ENCODE measurements at places on chromosomes 11 and 22.

GRCh38 chr11:16338393-16338792, 18.0 kb downstream of the SOX6 start:
- DNase-seq: no peak

DNA sequence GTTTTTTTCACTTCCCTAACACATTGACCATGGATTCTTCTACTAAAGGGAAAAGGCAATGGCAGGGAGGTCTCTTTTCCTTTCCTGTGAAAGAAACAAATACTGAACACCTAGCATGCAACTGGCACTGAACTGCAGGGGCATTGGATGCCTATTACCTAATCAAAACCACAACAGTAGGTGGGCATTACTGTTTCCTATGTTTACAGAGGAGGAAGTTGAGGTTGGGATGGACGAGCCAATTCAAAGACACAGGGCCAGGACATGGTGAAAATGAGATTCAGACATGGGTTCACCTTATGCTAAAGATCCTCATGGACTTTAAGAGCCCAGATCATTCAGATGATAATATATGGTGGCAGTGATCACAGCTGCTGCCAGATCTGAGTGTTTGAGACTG, 407.0 kb downstream of the MIAT start:
- DNase-seq: no peak

GRCh38 chr11:131671320-131671719, 300.9 kb downstream of the NTM start:
- DNase-seq: no peak

DNA sequence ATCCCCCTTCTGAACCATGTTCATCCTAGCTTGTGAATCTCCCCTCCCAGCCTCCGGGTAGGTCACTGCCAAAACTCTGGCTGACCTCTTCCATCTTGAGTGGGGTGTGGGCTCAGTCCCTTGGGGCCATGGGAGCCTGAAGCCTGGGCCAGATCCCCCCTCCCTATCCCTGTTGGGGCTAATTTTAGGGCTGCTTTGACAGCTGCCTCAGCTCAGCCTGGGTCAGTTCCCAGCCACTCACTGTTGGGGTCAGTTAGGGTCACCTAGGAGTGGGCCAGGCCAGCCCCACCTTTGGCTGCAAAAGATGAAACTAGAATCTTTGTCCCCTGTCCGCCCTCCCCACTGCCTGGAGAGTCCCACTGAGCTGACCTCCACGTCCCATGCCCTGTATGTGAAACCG, 29.8 kb upstream of the P2RY2 start:
- no peak for DNase-seq

GRCh38 chr11:131522851-131523250, 152.4 kb downstream of the NTM start:
- DNase-seq: no peak

DNA sequence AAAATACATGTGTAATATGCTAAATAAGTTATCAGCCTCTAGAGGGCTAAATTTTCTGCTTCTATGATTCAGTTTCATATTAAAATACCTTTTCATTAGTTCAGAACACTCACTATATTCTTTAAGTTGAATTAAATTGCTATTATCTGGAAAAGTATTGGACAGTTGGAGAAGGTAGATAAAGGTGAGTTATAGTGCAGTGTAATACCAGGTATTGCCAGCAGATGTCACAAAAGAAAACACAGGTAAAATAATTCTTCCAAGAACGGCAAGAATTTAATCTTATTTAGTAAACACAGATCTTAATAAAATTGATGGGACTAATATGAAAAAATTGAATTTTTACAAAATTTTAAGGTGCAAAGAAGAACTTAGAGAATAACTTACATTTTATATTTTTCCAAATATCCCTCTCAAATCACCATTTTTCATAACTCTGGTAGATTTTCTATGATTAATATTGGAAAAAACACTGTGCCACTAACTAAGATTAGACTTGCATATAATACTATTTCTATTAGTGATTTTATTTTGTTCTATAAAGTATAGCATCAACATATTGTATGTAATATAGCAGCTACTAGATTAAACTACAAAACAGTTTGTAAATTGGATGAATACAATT, 1.7 kb upstream of the LRRC4C start:
- DNase-seq: no peak

- DNase-seq: no peak
Measured at GRCh38 chr22:18146389-18146753, 3.6 kb upstream of the USP18 start.

DNA sequence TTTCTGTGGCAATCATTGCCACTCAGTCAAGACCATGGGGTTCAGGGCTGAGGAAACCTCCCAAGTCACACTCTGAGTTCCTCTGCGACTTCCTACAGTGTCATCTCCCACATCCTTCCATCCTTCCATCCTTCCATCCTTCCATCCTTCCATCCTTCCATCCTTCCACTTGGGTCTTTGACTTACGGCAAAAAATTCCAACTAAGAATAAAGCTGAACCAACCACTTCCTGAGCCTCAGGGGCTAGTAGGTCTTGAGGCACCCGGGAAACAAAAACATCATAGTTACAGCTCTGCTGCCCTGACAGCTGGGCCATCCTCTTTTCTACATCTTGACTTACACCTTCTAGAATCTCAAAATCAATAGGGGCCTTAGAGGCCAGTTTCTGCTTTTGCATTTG, 32.1 kb downstream of the EHF start:
- no peak for DNase-seq

DNA sequence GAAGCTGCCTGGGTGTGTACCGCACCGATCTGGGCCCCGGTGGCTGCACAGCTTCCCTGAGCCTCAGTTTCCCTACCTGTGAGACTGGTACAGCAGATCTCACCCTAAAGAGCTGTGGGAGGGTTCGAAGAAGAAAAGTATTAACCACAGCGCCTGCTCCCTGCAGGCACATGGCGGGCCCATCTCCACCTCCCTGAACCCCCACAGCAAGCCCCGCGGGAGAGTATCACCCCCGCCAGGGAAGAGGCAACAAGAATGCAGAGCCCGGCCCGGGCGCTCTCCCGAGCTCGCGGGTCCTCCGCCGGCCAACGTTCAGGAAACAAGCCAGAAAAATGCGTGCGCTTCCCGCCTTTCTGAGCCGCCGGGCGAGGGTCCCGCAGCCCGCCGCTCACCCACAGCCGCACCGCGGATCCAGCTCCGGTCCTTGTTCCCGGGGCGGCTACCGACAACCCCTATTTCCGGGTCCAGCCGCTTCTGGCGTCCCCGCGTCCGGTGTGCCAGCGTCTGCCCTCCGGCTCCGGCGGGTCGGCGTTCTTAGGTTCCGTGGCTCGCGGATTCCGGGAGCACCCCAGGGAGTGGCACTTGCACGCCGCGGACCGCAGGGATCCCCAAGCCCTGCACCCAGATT, at the start of gene TOP3B:
TSS of gene TOP3B (minus strand) at position 450 of the 628 bp plus-strand sequence. CDS start 7,078 bp downstream, outside the sequence.
- peak; percentile 28 for DNase-seq

DNA sequence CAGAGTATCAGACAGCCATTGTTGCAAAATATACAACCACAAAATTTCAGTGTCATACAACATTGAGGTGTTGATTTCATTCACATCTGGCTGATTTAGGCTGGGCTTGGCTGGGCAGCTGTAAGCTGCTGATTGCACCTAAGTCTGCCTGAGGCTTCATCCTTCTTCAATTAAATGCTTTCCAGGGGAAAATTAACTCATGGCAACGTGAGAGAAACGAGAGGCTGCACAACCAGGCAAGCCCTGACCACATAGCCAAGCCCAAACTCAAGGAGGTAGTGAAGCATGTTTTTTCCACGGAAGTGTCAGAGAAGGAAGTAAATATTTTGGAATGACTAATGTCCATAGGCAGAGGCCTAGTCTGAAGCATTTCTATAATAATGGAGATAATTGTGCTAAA, 273.8 kb upstream of the ZC3H12C start:
- no peak for DNase-seq

GRCh38 chr11:44926036-44926435, 24.6 kb downstream of the TP53I11 start:
- DNase-seq: no peak

- DNase-seq: no peak
Measured at GRCh38 chr22:45692549-45692948, 20.9 kb downstream of the ATXN10 start.

DNA sequence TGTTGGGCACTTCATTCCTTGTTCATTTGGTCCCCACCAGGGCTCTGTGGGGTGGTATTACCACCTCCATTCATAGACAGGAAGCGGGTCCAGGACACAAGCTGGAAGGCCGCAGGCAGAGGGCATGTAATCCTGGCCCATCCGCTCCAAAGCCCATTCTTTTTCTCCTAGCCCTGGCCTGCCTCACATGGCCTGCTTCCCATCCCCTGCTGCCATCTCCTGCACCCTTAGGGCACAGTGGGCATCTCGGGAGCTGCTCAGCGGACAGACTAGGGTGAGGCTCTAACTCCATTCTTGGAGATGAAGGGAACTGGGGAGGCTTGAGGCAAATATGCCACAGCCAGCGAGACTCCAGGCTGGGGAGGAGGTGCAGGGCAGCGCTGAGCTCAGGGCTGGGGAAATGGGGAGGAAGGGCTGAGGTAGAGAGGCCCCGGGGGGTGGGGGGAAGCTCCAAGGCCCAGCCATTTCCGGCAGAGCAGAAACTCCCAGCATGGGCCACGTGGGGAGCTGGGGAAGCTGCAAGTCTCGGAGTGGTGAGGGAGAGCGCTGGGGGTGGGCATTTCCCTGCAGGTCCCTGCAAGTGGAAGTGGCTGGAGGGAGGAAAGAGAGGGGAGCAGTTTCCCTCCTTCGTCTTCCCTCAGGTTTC, 14.3 kb upstream of the BCL9L start:
- no peak for DNase-seq

GRCh38 chr11:17230867-17231851, 23.4 kb upstream of the PIK3C2A start:
- DNase-seq: no peak

DNA sequence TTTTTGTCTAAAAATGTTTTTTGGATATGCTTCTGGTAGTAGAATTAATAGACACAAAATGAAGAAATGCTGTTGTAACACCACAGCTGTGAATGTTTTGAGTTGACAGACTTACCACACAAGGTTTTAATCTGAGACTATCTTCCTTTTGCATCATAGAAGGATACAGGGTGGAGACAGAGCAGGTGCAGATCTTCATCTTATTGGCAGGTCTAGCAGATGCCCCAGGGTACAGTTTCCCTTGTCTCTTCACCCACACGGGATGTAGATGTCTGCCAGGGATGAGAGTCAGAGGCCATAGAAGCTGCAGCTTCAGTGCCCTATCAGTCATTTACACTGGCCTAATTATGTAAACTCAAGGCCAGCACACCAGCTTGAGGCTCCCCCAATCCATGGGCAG, 985 bp downstream of the OOSP3 start:
- no peak for DNase-seq

DNA sequence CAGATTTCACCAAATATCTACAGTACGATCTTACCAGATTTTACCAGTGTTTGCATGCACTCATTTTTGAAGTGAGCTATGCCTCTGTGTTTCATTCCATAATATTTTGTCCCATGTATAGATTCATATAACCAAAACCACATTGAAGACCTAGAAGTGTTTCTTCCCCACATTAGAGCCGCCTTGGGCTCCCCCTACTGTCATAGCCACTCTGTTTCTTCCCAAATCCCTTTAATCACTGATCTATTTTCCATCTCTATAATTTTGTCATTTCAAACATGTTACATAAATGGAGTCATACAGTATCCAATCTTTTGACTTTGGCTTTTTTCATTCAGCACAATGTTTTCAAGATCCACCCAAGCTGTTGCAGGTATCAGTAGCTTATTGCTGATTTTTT, 12.7 kb downstream of the MRGPRX3 start:
- no peak for DNase-seq

- DNase-seq: no peak
Measured at GRCh38 chr11:125743681-125744080, 2.4 kb upstream of the PATE1 start.

DNA sequence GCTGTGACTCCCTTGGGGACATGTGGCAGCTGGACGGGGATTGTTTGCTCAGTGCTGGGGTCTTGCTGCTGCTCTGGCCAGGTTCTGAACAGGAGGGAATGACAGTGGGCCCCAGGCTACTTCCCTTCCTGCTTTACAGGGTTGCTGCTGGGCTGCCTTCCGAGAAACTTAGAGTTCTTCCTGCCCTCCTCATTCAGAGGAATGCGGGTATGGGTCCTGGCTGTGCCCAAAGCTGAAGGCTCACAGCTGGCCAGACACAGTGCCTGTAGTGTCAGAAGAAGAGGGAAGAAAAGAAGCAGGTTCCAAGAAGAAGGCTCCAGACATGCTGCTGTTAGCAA, 108.3 kb upstream of the PARVA start:
- DNase-seq: no peak

GRCh38 chr22:43828725-43828997, 16.6 kb upstream of the EFCAB6 start:
- no peak for DNase-seq

GRCh38 chr22:32957200-32957803, 100.9 kb downstream of the SYN3 start:
- DNase-seq: no peak

DNA sequence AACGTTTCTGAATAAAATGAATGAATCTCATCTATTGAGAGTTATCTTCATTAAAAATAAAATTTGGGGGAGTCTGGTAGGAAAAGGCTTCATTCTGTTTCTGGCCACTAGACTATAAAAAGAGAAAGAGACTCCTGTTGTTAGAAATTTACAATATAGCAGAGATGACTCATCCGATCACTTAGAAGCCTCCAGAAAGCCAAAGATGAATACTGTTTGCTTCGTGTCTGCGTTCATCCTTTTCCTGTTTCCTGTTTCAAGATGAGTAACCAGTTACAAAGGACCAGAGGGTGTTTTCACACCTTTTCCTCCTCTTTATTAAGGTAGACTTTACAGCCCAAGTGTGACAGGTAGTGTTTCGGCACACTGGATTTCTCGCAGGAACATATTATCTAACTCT, 1120.7 kb downstream of the LRRC4C start:
- DNase-seq: no peak

DNA sequence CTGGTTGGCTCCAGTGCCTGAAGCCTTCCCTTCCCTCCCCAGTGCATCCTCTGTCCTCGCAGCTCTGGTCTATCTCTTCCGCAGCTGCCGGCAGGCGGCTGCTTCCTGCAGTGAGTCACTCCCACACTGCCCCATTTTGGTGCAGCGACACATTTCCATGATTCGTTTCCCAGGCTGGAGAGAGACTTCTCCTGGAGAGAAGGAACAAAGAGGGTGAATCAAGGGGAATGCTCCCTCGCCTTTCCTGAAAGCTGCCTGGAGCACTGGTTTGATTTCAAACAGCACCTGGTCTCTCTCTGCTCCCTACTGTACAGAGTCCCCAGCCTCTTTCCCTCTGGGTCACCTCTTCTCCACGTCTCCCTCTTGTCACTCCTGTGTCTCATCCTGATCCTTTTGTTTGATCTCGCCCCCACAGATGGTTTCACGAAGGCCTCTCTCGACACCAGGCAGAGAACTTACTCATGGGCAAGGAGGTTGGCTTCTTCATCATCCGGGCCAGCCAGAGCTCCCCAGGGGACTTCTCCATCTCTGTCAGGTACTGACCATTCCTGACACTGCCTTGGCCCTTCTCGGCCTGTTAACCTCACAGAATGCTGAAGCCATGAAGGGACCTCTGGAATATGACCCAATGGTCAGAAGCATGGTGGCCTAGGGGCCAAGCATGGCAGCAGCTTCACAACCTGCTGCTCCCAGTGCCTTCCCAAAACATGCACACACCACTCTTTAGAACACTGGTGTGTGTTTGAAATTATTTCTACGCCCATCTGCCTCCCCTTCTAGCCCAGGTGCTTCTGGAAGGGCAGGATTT, at the start of gene TMA7B:
TSS of gene TMA7B (plus strand) at position 758 of the 808 bp plus-strand sequence. CDS start 3,978 bp downstream, outside the sequence.
- DNase-seq: no peak
